ENCODE measurements at places on chromosomes 16 and 17.

DNA sequence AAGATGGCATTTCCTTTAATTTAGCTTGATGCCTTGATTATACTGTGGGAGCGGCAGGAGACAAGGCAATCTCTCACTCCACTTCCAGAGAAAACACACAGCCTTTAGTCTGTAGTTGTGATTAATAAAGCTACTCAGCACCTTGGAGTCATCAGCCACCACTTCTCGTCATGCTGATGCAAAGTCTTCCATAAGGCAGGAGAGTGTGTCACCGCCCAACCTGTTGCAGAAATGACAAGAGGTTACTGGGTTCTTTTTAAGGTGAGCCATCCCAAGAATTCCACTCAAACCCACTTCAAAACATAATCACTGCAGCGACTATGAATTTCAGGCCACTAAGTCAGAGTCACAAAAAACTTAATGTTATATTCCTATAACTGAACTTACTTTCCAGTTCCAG is 223.9 kb upstream of the TOX3 start:
- no peak for DNase-seq

- no peak for DNase-seq
Observed at GRCh38 chr16:56300891-56301850, 109.9 kb downstream of the GNAO1 start.

- DNase-seq = no peak
Observed at GRCh38 chr16:11100239-11100750, 155.7 kb downstream of the SOCS1 start.

DNA sequence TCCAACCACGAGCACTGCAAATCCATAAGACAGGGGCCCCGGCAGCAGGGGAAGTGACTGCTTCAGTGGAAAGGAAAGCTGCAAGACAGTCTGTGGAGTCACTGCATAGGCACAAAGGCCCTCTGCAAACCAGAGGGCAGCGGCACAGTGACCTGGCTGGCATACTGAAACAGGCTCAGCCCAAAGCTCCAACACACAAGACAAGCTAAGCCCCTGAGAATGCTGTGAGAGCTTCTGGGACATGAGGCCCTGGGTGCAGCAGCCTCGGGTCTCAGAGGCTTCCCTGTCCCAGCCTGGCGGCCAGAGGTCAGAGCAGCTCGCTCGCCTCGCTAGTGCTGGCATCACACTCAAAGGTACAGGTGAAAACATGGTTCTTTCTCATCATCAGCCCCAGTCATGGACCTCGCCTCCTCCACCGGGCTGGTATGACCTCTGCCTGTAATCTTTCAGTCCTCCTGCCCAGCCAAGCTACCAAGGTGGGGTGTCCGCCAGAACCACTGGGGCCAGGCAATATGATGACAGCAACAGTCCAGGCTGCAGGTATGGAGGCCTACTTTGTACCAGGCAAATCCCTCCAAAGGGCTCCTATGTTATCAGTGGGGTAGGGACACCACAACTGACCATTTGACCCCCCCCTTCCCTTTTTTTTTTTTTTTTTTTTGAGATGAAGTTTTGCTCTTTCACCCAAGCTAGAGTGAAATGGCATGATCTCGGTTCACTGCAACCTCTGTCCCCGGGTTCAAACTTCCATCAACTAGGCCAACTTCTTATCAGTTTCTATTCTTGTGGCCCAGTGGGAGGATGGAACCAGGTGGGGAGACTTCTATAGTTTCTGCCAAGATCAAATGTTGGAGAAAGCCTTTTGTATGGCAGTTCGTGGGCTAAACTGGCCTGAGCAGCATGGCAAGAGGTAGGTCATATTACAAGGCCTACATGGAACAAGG is 19.2 kb downstream of the ST3GAL2 start:
- DNase-seq = no peak

GRCh38 chr16:73872856-73873255 is 423.8 kb upstream of the PSMD7 start:
- no peak for DNase-seq

- DNase-seq = no peak
Observed at GRCh38 chr16:65991149-65991701, 375.3 kb upstream of the CDH5 start.

DNA sequence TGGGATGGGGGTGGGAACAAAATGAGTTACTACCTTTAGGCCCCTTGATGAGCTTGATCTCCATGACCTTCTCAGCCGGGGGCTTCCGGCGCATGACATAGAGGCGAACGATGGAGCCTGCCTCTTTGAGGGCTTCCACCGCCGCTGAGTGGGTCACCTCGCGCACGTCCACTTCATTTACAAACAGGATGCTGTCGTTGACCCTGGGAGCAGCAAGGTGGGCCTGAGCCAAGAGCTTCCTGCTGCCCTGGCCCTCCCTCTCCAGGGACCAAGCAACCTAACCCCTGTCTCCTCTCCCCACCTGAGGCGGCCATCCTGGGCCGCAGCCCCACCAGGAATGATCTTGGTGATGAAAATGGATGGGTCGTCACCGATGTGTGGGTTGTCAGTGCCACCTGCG is 16.2 kb downstream of the DLG4 start:
- DNase-seq = no peak

GRCh38 chr17:6157716-6158115 is 87.5 kb downstream of the WSCD1 start:
- DNase-seq = no peak

DNA sequence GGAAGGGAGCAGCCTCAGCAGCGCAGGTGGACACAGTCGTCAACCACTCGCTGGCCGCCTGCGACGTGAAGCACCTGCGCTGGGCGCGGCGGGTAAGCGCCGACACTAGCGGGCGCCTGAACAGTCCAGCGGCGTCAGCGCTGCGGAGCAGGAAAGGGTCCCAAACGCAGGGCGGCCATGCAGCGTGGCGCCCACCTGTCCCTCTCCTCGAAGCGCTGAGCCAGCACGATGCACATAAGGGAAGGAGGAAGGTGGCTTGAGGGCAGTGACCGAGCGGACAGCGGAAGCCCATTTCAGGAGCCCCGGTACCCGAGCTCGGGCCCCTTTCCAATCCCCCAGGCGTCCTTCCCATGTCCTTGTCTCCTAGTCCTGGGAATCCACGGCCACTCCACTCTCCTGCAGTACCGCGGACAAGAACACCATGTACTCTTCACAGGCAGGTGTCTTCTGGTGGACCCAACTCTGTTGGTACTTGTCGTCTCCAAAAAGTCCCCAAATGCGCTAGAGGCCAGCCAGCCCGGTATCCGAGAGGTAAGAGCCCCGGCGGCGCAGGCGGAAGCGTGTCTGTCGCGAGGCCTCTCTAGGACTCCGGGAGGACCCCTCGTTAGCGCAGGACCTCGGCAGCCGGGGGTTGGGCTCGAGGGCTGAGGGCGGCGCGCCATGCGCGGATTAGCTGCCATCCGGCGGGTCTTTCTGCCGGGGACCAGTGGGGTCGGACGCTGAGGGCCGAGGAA is 14.4 kb downstream of the ZNF232 start:
- peak; percentile 56 for DNase-seq

DNA sequence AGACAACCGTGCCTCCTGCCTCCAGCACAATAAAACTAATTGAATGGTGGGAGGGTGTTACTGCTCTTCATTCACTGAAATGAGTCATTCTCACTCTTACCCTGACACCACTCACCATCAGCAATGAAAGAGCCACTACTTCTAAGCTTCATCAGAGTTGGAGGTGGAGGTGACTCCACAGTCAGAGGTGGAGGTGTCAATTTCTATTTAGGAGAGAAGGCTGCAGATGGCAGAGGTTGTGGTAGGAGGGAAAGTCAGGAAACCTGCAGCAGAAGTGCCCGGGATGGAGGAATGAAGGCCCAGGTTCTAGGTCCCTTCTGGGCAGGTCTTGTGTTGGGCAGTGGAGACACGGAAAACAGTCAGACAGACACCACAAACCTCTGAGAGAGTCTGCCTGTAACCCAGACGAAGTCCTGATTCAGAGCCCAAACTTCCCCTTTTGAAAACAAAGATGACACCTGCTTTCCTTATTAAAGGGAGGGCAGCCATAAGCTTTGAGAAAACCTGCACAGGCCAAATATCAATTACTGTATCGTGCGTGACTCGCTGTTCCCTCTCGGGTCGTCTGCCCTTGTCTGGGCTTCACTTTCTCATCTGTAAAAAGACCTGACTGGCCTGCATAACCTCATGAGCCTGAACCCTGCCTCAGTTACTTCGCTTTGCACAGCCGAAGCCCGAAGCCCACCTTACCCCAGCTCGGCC is 668 bp downstream of the ATPAF2 start:
- no peak for DNase-seq

GRCh38 chr16:77897129-77897437 is 108.7 kb downstream of the VAT1L start:
- no peak for DNase-seq

DNA sequence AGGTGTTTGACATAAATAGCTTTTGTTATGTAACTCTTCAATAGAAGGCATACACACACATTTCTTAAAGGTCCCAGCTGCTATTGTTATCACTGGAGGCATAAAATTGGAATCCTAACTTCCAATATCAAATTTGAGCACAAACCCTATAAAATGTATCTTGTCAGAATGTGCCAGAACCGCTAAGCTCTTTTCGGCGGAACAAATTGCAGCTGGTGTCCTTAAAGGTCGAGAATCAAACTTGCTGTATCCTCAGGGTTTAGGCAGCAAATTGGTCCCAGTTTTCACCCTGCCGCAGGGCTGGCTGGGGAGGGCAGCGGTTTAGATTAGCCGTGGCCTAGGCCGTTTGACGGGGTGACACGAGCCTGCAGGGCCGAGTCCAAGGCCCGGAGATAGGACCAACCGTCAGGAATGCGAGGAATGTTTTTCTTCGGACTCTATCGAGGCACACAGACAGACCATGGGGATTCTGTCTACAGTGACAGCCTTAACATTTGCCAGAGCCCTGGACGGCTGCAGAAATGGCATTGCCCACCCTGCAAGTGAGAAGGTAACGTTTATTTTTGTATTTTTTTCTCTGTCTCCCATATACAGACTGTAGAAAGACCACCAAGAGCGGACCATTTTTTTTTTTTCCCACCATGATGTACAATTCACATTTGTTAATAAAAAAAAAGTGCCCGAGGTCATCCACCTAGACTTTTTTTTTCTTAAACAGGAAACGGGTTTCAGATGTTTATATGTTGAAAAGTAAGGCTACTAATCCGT is 297.1 kb downstream of the IRF8 start:
- peak; percentile 37 for DNase-seq

DNA sequence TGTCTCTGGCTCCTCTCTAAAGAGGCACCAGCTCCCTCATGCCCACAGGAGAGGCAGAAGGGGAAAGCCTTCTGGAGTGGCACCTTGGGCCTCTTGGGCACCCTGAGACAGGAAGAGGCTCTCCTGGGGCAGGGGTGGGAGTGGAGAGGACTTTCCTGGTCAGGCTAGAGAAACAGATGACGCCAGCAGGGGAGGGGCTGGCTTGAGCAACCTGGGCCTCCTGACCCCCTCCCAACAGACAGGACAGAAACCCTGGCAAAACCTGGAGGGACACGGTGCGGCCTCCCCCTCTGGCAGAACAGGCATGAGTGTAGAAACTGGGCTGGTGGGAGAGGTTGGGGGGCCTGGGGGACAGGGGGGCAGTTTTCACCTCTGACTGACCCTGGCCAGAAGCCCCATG is 6.1 kb downstream of the SMIM5 start:
- no peak for DNase-seq

DNA sequence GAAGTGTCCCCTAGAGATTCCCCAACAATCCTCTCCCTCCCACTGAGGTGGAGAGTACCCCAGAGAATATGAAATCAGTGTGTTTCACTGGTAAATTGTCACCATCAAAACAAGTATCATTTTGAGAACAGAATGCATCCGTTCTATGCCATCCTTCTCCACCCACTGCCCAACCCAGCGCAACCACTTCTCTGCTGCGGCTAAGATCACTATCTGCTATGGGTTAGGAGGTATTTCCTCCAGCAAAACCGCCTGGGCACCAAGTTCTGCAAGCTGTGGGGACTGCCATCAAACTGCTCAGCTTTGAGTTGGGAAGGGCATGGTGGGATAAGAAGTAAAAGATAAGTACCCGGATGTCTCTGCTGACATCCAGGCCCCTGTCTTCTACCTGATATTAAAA is 24.4 kb downstream of the CNTNAP1 start:
- DNase-seq = no peak

GRCh38 chr17:69358688-69359596 is 32.0 kb upstream of the ABCA5 start:
- peak; percentile 17 for DNase-seq

DNA sequence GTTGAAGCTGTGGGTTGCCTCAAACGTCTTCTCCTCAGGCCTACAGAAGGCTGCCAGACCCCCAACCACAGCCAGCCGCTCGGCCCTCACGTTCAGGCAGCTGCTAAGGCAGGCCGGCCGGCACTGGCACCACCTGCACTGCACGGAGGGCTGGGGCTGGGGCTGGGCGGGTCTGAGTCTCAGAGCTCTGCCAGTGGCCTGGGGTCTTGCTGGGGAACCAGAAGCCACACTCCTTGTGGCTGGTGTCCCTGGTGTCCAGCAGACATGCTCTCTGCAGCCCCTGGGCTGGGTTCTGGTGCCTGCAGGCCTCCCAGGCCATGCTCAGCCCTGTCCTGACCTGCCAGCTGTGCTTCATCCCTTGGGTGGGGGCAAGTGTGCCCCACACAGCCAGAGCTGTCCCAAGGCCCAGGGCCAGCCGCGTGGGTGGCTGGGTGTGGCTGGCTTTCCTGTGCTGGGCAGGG is 42.0 kb downstream of the BAHCC1 start:
- DNase-seq = no peak

DNA sequence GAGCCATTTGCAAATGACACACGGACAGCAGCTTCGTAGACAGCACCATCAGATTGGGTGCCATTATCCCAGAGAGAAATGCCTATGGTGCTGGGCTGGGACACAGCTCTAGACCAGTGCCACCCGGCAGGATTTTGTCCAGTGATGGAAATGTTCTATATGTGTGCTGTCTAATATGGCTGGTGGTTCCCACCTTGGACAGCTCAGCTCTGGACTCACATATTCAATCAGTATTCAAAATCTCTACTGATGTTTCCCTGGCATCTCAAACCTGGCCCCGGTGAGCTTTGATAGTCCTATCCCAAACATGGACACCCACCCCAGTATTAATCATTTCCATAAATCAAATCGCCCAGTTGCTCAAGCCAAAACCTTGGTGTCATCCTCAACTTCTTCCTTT is 23.0 kb downstream of the FA2H start:
- no peak for DNase-seq

GRCh38 chr17:43907425-43907981 is at the start of gene MPP2:
Gene MPP2, minus strand, starts transcription at chr17:43907536. Its CDS starts 3,076 bp downstream, at chr17:43904460.
- peak; percentile 84 for DNase-seq

DNA sequence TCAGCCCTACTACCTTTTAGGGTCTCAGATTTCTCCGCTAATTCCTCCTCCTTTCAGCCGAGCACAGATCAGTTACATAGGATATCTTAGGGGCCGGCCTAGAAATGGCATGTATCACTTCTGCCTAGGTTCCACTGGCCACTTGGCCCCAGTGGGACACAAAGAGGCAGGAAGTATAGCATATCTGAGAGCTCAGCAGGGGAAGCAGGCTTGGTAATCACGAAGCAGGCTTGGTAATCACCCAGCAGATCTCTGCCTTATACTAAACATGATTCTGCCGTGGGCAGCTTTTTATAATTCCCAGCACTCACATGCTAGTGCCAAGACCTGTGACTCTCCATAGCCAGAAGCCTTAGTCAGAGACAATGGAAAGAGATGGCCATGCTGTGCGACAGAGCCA is 59.6 kb upstream of the CACNG5 start:
- DNase-seq = no peak

- DNase-seq = no peak
Observed at GRCh38 chr16:13038591-13038990, 137.2 kb downstream of the SHISA9 start.

All from neuronal stem cell (in vitro differentiated cells).